ENCODE measurements at places on chromosomes 7 and 10. TPM values are rescaled to one million over a fixed set of nuclear protein-coding genes. Genes with fewer than 3 reads are reported as not detected.

NXPH1 gene
- total RNA-seq: 34.9 TPM

FAM180A gene
- not detected for total RNA-seq

NEUROG3 gene
- total RNA-seq: not detected

CPVL gene
- total RNA-seq: 32.9 TPM

VSTM4 gene
- 3.2 TPM for total RNA-seq

SLC39A12 gene
- total RNA-seq: 2.2 TPM

SHTN1 gene
- 78.2 TPM for total RNA-seq

PRSS1 gene
- not detected for total RNA-seq

PALD1 gene
- total RNA-seq: 4.9 TPM

FOXI2 gene
- not detected for total RNA-seq

PTF1A gene
- total RNA-seq: not detected

C10orf71 gene
- not detected for total RNA-seq

TUBB8 gene
- total RNA-seq: not detected

CFAP46 gene
- 2.0 TPM for total RNA-seq

BPGM gene
- 23.4 TPM for total RNA-seq

STEAP2 gene
- total RNA-seq: 2.0 TPM

UBTD1 gene
- total RNA-seq: 0.49 TPM

ARF5 gene
- 92.4 TPM for total RNA-seq

EPHB6 gene
- total RNA-seq: 48.7 TPM

TEX47 gene
- not detected for total RNA-seq

ITPRID1 gene
- 1.5 TPM for total RNA-seq

ALOX5 gene
- total RNA-seq: 0.98 TPM

CRYGN gene
- total RNA-seq: 0.25 TPM

ANK3 gene
- total RNA-seq: 305 TPM

CALY gene
- total RNA-seq: 13.3 TPM

PON3 gene
- under 0.01 TPM for total RNA-seq

ZWINT gene
- 4.9 TPM for total RNA-seq

VWA2 gene
- 2.2 TPM for total RNA-seq

AHCYL2 gene
- 23.8 TPM for total RNA-seq

ICA1 gene
- total RNA-seq: 20.4 TPM

MPP7 gene
- 1.2 TPM for total RNA-seq

PTPRN2 gene
- 47.7 TPM for total RNA-seq

C10orf95 gene
- total RNA-seq: under 0.01 TPM

OPN1SW gene
- not detected for total RNA-seq

RAB19 gene
- total RNA-seq: not detected

BTRC gene
- total RNA-seq: 34.7 TPM

ELFN1 gene
- 5.4 TPM for total RNA-seq

JCAD gene
- 15.5 TPM for total RNA-seq

CLDN4 gene
- total RNA-seq: 0.25 TPM

SUN3 gene
- not detected for total RNA-seq

LRRD1 gene
- total RNA-seq: 0.74 TPM

DMBT1 gene
- under 0.01 TPM for total RNA-seq

MACROH2A2 gene
- total RNA-seq: 30.7 TPM

SLC26A5 gene
- not detected for total RNA-seq

SEMA3E gene
- total RNA-seq: 36.9 TPM

SH2D4B gene
- total RNA-seq: 1.2 TPM

PHYHIPL gene
- total RNA-seq: 18.9 TPM
